Stimulated activated CD4-positive, alpha-beta T cell treated with anti-CD3 and anti-CD28 coated beads, TNF-alpha, amount 100 ng/mL, for 4 hours (primary cell): ENCODE measurements at places on chromosomes 6 and 20.
A peak's percentile ranks its signal among the peaks of the same experiment; 100 is the strongest.

GRCh38 chr6:67133973-67134372 is 1426.9 kb upstream of the EYS start:
- DNase-seq: no peak

DNA sequence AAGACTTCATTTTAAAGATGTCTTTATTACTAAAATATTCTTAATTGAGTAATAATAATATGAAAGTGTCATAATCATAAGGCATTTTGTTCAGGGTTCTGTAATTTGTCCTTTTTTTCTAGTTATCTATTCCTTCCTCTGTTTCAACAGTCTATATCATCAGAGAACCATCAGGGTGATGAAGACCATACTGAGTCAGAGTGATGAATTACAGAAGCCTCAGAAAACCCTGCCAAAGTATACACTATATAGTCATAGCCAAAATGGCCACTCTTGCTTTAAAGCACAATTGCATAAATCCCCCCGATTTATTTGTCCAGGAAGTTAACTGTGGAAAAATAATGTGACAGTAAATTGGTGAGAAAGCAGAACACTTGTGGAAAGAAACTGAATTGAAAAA is 735.0 kb downstream of the EPHA7 start:
- DNase-seq: no peak

DNA sequence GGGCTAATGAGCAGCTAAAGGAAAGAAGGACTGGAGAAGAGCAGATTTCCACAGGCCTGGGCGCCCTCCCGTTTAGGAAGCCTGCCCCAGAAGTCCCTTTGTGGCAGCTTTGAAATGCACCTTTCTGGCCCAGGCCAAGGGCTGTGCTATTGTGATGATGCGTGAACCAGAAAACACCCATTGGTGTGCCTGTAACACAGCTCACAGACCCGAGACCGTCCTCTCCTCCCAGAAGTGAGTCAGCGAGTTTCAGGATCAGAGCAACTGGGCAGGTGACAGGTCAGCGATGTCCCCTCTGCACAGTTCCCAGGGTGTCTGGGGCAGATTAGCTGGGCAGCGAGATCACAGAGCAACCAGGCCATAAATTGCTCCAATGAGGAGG is 71.9 kb upstream of the SULF2 start:
- no peak for DNase-seq

DNA sequence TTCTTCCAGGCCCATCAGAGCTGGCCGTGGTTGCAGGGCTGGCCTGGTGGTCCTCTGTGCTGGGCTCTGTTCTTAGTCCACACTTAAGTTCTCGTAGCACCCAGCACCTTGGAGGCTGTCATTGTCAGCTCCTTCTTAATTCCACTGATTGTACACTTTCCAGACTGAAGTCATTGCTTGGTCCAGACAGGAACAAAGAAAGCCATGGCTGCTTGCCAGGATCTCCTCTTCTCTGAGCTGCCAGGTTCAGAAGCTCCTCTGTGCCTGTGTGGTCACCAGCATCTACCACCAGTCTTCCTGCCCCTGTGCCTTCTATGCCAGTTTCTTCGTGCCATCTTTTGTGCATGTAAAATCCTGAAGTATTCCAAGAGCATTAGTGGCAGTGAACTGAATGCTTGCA is 39.5 kb upstream of the PCMTD2 start:
- DNase-seq: no peak

- peak; percentile 26 for DNase-seq
Observed at GRCh38 chr6:7238900-7239589, 74.0 kb downstream of the SSR1 start.

DNA sequence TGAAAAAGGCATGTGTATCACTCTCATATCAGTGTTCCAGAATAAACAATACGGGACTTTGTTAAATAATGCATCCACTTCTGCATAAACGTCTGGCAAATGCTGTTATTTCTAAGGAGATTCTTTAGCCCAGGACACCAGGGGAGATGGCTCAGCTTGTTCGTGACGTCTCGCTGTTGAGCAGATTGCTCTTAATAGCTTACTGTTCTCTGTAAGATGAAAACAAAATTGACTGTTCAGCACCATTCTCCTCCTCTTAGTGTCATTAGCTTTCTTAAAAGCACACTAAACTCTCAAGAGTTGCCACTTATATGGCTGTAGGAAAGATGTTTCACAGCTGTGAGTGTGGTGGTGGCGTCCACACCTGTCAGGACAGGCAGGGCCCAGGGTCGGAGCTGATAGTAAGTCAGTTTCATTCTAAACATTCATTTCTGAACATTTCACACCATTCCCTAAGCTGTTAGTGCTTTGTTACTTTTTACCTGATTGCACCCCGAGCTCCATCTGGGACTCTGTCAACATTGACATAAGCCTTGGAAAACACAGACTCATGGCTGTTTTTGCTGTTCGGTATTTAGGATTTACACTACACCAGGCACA is 132.1 kb downstream of the ZDHHC14 start:
- DNase-seq: no peak

GRCh38 chr6:133136177-133136880 is 104.8 kb upstream of the EYA4 start:
- DNase-seq: no peak

- no peak for DNase-seq
Observed at GRCh38 chr6:158769771-158770432, 49.3 kb downstream of the EZR start.

- no peak for DNase-seq
Observed at GRCh38 chr20:32737371-32738223, 5.7 kb downstream of the COMMD7 start.
